ENCODE measurements at places on chromosomes 11 and 22.
A peak's percentile ranks its signal among the peaks of the same experiment; 100 is the strongest.

GRCh38 chr22:35733791-35734516 lies 16.3 kb downstream of the APOL5 start:
- DNase-seq, result no peak

DNA sequence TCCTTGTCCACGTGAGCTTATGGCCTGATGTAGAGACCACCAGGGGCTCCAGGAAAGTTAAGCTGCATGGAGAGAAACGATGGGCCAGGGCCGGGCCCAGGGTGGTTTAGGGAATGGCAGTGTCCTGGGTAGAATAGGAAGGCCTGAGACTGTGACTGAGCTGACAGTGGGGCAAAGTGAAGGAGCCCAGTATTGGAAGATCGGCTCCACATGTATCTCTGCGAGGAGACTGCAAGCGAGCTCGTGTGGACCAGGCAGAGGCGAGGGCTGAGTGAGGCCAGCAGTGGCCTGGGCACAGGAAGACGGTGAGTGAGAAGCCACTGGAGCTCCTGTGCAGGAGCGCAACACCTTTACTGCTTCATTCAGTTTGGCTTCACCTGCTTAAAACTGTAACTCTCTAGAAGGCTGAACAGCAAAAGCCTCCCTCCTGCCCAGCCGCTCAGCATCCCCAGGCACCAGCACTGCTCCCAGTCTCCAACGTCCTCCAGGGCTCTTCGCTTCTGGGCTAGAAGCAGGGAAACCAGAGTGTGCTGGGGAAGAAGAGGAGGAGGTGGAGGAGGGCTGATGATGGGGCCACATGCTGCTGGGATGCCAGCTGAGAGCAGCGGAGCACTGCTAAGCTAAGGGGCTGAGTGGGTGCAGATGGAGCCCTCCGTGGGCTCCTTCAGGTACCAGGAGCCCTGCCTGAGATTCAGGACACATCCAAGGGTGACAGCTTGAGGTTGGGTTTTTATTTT lies 13.5 kb downstream of the TCIRG1 start:
- no peak for DNase-seq

GRCh38 chr11:60935676-60936442 lies 11.6 kb downstream of the TMEM132A start:
- DNase-seq, result no peak

DNA sequence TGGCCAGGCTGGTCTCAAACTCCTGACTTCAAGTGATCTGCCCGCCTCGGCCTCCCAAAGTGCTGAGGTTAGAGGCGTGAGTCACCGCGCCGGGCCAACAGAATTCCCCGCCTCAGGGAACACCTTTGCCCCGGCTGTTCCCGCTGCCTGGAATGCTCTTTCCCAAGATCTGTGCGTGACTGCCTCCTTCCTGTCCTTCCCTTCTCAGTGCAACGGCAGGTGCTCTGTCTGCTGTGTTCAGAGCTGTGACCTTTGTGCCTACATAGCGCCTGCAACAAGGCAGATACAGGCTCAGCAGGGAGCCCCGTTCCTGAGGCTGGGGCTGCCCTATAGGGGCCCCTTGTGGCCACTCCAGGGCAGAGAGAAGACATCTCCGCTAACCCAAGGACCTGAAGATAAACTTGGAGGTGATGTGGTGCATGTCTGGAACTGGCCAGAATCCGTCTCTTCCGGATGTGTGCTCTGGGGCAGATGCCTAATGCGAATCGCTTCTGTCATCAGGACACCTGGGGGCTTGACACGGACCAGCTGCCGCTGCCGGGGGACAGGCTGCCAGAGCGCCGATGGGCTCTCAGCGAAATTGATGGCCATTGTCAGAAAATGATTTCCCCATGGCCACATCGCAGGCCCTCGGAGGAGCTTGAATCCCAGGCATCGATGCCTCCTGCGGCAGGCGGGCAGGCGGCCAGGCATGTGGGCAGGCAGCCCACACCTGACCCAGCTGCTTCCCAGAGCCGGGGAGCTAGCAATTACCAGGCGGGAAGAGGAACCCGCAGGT lies 43.5 kb upstream of the TCF20 start:
- no peak for DNase-seq

- no peak for DNase-seq
These were observed 283.0 kb downstream of the RAB38 start for GRCh38 chr11:87892291-87892690.

DNA sequence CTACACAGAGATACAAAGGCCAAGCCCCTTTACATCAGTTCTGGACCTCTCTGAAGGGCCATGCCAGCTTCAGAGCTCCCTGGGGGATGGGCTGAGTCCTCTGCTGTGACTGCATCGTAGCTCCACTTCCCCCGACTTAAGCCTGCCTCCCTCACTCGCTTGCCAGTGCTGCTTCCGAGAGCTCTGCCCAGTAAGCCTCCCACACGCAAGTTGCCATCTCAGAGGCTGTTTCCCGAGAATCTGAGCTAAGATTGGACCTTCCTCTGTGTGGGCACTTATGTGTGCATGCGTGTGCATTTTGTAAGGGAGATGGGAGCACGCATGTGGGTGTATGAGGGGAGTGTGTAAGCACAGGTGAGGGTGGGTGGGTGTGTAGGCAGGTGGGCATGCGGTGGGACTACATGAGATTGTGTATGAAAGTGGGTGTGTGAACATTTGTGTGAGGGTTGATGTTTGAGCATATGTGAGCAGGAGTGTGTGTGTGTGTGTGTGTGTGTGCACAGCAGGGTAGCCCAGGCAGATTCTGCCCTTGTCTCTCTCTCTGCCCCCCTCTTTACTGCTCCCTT lies 163.0 kb upstream of the SYT13 start:
- no peak for DNase-seq

DNA sequence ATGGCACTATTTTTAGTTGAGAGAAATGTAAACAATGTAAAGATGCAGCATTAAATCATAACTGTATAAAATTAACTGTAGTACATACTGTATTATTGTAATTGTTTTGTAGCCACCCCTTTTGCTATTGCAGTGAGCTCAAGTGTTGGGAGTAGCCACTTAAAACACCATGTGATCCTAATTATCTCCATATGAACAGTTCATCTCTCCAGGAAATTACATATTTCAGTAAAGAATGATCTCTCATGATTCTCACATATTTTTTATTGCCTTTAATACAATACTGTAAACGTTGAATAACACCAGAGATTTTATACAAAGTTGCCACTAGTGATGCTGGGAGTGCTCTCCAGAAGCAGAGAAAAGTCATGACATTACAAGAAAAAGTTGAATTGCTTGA lies 1768.6 kb downstream of the LRRC4C start:
- DNase-seq, result no peak

DNA sequence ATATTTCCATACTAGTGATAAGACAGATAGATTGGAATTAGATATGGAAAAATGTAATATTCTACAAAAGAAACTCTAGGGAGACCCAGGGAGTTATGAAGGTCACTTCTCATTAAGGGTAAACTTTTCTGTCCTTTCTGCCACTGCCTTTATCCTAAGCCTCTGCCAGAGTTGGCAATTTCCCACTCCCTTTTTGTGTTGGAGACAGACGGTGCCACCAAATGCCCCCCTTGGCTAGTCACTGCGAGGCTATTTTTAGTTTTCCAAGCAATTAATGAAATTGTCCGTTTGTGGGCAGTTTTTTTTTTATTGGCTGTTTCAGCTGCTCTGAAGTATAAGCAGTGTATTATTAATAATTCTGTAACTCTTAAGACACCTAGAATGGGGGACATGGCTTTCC lies 67.6 kb upstream of the TENM4 start:
- DNase-seq, result no peak

GRCh38 chr11:89583580-89583979 lies 92.4 kb upstream of the NOX4 start:
- DNase-seq, result no peak

GRCh38 chr11:105142167-105142566 lies 2.6 kb upstream of the CARD18 start:
- no peak for DNase-seq

GRCh38 chr22:20514658-20515406 lies 7.4 kb downstream of the MED15 start:
- DNase-seq, result peak; percentile 85

- no peak for DNase-seq
These were observed 101.3 kb upstream of the FGF3 start for GRCh38 chr11:69920345-69921127.

DNA sequence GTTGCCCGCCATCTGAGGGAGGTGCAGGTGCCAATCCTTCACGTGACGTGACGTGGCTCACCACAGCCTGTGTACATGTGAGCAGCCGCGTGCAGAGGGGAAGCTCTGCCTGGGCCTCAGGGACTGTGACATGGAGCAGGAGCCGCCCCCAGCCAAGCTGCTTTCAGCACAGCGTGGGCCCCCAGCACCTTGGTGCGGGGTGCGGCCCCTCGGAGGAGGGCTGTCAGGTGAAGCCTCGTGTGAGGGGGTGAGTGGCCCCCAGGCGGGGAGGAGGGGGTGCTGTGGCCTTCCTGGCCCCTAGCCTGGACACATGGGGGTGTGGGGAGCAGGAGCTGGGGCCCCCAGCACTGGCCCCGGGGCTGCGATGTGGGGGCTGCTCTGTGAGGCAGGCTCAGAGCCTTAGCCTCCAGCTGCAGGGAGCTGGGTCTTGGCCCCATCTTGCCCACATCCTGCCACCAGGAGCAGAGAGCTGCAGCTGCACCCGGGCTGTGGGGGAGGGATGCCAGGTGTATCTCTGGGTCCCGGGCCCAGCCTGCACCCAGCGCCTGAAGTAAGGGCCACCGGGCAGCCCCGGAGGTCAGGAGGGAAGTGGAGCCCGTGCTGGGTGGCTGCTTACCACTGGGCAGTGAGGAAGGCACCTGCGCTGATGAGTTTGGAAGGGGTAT lies at the start of gene ADORA2A:
ADORA2A (plus strand) TSS at position 100 of the 665 bp plus-strand sequence. CDS start 5,806 bp downstream, outside the sequence.
- no peak for DNase-seq

- DNase-seq, result no peak
These were observed 33.6 kb downstream of the NTM start for GRCh38 chr11:131404010-131404409.

- no peak for DNase-seq
These were observed 607.5 kb downstream of the METTL15 start for GRCh38 chr11:28715726-28716125.

GRCh38 chr11:65708451-65708850 lies 3.6 kb upstream of the KAT5 start:
- DNase-seq, result no peak

DNA sequence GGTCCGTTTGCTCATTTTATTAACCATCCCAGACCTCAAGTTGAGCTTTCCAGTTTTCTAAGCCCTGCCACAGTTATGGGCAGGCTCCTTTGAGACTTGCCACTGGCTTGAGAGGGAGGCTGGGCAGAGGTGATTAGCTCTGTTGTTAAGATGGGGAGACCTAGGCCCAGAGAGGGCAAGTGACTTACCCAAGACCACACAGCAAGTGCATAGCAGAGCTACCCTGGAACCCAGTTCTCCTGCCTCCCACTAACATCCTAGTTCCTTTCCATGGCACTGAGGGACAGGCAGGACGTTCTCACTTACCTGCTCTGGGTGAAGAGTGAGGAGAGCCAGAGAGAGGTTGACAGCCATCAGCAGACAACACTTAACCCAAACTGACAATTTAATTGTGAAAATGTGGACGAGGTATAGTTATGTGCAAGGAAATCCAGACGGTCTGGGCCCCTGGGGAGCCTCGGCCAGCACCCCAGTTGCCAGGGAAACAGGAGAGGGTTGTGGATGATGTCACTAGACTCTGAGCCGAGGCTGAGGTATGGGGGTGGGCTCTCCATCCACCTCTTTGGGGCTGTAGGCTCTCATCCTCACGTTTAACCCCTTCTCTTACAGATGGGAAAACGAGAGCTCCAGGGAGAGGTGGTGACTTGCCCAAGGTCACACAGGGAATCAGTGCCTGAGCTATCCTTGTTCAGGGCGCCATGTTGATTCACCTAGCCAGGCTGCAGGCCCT lies 12.3 kb upstream of the WNT11 start:
- no peak for DNase-seq

DNA sequence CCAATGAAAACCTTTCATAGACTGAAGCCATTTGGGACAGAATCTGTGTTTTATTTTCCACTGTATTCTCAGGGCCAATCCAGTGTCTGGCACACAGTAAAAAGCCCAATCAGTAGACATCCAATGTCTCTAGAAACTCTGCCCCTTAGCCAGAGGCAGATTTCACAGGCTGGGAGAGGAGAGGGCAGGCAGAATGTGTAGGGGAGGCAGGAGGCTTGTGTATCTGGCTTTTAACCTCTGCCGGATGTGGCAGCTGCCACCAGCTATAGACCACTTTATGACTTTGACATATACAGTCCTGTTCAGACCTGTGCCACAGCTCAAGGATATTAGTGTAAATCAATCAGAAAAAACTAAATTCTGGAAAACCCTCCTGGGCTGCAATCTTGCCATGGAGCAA lies 4.4 kb downstream of the EXPH5 start:
- DNase-seq, result no peak

- DNase-seq, result no peak
These were observed 114.0 kb downstream of the GRIK4 start for GRCh38 chr11:120625565-120625964.

DNA sequence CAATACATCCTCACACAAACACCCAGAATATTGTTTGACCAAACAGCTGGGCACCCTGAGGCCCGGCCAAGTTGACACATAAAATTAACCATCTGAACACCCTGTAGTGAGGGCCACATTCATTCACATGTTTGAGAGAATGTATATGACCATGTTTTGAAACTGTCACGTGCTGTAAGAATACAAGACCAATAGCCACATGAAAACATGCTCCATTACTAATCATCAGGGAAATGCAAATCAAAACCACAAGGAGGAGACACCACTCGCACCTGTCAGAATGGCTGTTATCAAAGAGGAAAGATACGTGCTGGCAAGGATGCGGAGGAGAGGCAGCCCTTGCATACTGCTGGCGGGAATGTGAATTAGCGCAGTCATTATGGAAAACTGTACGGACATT lies 38.3 kb upstream of the IGSF9B start:
- DNase-seq, result no peak

DNA sequence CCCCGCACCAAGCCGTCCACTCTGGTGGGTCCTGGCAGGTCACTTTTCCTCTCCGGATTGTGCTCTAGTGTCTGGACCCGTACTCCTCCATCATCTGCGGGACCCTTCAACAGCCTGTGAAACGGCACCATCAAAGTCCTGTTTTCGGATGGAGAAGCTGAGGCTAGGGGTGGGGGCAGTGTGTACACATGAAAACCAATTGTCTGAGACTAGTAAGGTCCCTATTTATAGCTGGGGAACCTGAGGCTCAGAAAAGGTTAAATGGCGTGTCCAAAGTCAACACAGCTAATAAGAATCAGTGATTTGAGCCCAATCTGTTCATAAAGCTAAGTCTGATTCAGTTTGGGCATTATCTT lies 668 bp upstream of the LRRC32 start:
- no peak for DNase-seq

DNA sequence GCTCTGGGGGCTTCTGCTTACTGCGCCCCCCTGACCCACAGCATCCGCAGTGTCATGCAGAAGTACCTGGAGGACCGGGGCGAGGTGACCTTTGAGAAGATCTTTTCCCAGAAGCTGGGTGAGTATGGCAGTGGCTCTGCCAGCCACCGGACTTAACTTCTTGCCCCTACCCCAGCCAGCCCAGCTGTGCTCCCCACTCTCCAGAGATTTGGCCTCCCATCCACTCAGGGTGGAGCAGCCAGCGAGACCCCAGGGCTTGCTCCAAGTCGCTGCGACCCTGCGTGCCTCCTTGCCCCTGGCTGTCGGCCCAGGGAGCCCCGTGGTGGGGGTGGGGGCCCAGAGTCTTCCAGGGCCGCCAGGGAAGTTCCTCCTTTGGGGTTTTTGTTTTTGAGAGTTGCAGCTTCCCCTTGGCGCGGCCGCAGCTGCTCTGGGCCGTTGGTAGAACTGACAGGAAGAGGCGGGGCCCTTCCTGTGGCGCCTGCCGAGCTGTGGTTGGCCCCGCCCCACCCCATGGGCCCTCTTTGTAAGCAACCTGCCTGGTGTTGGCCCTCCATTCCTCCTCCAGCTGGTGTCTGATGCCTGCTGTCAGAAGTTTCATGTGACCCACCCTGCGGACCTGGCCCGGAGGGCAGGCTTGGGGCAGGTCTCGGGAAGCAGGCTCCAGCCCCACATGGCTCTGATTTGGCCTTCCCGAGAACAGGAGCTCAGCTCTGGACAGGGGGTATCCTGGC lies 11.1 kb downstream of the GRK2 start:
- DNase-seq, result no peak

All from GM04504 (cell line).